ENCODE measurements at places on chromosomes 4 and X. TPM values are rescaled to one million over a fixed set of nuclear protein-coding genes. Genes with fewer than 3 reads are reported as not detected.

Gene MAGEA8
- total RNA-seq = not detected

Gene RRH
- 0.33 TPM for total RNA-seq

Gene ADGRG2
- total RNA-seq = 0.81 TPM

Gene TCEAL5
- total RNA-seq = not detected

Gene BEX1
- total RNA-seq = 123 TPM

Measured in progenitor cell of endocrine pancreas (in vitro differentiated cells).